Thoracic aorta (tissue), 2 donors: ENCODE measurements at places on chromosomes 2 and 18. TPM values are rescaled to one million over a fixed set of nuclear protein-coding genes. Genes with fewer than 3 reads are reported as not detected.

DNA sequence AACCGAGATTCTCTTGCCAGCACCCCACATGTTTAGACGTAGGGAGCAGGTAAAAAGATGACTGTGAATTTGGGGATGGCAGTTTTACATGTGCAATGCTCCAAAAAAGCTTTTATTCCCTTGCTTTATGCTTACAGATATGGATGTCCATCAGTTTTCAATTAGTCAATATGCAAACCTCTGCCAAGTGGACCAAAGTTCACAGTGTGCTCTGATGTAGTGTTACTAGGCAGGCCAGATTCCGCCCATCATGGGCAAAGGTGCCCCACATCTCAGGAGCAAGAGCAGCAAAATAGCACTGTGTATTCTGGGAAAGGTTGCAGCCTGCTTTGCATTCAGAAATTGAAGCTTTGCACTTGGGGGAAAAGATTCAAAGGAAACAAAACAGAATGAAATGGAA, 329.7 kb upstream of the ZEB2 start:
- DNase-seq: no peak

- no peak for DNase-seq
These were observed 890.8 kb upstream of the KLHL29 start for GRCh38 chr2:22494156-22494555.

DNA sequence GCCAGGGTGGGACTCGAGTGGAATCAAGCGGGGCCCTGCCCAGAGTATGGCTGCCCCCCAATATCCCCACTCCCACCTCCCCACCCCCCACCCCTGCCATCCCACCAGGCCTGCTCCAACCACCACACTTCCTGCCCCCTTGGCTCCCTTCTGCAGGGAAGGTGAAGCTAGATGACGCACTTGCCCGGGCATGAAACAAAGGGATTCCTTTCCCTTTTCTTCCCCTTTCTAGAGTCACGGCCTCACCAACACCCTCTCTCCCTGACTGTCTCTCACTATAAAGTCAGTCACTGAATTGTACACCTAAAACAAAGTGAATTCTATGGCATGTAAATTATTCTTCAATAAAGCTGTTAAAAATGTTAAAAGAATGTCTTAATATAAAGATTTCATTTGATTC, 16.0 kb downstream of the ZBTB7C start:
- DNase-seq: no peak

- no peak for DNase-seq
These were observed 109.6 kb upstream of the ODC1 start for GRCh38 chr2:10557506-10558265.

DNA sequence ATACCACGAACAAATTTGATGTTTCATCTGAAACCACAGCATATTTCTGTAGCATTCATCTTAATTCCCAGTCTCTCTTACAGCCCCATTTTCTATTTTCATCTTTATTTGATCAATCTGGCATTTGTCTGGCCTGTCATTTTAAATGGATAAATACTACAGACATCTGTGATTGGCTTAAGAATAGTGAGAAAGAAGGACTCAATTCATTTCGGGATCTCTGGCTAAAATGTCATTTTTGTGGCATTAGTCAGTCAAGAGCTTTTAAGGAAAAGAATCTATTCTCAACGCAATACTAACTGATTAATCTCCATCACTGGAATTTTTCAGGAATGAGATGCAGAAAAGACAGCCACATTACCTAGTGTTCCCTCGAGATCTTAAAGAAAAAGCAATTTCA, 585.9 kb downstream of the IRS1 start:
- no peak for DNase-seq

DNA sequence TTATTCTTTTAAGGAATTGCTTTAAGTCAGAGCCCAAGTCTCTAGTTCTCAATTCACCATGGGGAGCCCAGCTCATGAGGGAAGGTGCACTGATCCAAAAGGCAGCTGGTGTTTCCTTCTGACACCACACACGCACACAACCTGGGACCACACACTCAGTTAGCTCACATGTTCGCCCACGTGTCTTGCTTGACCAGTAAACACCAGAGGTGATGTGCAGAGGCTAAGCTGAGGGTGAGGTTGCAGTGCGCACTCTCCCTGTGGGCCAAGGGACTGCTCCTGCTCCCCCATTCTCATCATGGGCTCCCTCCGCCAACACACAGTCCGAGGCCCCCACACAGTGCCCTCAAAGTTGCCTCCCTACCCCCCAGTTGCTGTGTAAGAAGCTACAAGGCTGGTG, 70.8 kb upstream of the BZW1 start:
- DNase-seq: no peak

The REG3G gene
- not detected for total RNA-seq

The DCAF17 gene
- 47.4 TPM for total RNA-seq
